ENCODE measurements at places on chromosomes 11 and 22. TPM values are rescaled to one million over a fixed set of nuclear protein-coding genes. Genes with fewer than 3 reads are reported as not detected.

Gene GGT1
- 13.6 TPM for total RNA-seq

Gene PKP3
- not detected for total RNA-seq

Gene C22orf31
- total RNA-seq = not detected

Gene ADM2
- total RNA-seq = 3.1 TPM

DNA sequence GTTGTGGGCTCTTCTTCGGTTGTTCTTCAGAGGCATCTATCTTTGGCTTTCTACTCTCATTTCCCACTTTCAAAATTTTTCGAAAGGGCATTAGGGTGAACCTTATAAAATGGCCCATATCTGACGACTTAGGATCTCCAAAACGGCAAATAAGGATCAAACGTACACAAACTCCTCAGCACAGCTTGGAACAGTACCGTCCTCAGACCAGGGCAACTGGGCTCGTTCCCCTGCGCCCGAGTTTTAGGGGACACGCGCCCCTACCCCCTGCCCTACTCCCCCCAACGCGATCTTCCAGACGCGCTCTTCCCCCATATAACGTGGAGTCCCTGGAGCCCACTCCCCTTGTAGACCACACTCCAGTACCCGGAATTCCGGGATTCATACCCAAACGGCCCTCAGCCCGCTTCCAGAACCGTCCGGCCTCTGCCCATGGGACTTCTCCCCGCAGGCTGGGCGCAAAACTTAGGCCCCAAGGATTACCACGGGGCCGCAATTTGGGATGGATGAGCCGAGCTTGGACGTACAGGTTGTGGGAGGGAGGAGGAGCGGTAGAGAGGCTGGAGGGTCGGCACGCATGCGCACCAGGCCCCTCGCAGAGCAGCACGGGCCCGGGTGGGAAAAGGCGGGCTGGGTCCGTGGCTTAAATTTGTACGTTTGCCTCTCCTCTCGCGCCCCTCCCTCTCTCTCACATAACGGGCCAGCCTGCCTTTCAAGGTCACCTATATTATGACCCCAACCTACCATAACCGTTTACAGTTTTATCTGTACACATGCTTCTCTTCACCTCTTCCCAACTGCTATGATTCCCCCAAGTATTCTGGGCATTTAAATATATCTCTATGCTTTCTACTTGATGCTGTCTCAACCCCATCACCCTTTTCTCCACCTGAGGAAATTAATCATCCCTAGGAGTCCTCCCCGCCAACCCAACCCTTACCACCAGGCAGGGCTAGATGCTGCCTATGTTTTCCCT is 3.4 kb downstream of the CCDC89 start:
- peak; percentile 85 for DNase-seq

- no peak for DNase-seq
Observed at GRCh38 chr11:70226967-70227366, 23.9 kb downstream of the FADD start.

GRCh38 chr11:63459586-63459985 is 31.4 kb downstream of the PLAAT5 start:
- DNase-seq = no peak

DNA sequence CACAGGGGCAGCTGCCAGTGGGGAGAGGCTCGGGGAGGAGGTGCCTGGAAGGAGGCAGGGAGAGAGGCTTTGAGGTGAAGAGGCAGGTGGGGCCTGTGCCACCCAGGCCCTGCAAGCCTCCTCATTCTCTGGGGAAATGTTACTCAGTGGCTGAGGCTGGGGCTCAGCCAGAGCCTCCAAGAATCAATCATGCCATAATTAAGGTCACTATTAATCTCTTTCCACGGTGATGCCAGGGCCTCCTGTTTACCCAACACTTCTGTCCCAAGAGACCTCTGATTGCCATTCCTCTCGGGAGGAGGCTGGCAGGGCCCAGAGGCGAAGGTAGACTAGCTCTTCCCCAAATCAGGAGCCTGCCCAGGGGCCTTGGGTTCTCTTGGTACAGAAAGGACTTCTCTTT is 38.4 kb downstream of the GDPD5 start:
- DNase-seq = no peak

DNA sequence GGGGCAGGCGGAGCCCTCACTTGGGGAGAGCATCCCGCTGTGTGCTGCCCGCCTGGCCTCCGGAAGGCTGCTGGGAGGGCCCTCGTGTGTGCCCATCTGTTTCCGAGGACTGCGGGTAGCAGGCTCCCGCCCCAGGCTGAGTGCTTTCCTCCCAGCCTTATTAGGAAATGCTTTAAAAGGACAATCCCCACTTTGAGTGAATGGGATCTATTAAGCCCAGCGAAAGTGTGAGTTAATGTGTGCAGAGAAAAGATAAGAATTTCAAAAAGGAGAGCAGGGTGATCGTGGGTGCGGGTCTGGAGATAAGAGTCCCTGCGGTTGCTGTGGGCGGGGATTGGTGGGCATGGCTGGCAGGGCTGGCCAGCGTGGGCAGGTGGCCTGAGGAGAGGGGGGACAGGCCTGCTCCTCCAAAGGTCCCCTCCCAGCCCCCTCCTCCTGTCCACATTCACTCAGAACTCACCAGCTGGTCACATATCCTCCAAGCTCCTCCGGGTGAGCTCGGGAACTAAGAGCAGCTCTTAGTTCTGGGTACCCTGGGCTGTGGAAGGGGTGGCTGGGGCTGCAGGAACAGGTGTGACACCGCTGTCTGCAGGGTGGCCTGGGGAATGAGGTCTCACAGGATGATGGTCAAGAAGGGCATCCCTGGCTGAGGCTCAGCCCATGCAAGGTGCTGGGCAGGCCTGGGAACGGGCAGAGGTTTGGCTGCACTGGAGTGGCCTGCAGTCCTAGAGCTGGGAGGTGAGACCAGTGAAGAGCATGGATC is 1260.3 kb downstream of the BRD1 start:
- DNase-seq = no peak

DNA sequence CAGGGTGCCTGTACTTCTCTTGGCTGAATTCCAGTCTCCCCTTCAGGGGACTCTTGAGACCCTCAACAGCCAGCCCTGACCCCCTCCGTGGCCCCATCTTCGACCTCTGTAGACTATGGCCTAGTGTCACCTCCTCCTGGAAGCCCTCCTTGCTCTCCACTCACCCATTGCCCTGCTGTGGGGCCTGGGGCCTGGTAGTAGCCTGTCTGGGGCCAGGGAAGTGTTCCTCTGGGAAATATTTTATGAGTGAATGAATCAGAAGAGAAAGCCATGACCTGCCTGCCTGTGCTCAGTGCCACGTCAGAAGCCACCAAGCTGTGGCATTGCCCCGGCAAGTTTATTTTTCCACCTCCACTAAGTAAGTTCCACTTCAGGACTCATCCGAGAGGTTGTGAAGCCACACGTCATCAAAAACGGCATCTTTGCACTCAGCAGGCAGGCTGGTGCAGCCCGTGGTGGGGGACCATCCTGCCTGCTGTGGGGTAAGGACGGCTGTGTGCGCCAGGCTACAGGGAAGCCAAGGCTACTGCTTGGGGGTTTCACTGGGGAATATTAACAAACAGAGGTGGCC is 59.6 kb upstream of the PPARA start:
- DNase-seq = peak; percentile 35

DNA sequence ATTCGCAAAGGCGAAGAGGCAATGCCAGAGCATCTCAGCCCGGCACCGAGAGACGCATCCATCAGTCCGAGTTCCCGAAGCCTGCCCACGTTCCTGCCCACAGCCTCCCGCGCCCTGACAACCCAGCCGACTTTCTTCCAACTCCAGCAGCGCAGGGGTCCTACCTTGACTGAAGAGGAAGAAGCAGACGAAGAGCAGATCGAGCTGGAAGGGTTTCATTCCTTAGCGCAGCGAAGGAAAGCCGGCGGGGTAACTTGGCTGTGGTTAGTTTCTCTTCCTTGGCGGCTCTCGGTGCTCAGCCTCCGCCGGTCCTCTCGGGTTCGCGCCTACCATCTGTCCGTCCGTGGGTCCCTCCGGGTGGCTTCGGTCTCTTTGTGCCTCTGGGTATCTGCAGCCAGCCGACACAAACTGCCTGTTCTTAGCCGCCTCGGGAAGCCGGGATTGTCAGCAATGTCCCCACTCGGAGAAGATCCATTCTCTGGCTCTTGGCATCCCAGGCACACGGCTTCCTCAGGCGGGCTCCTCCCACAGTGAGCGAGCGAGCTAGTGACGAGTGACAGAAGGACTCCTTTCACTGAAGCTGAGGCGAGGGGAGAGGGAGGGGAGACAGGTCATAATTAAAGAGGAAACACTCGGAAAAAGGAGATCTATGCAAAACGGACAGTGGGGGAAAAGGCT is at the start of gene KIRREL3:
Gene KIRREL3, minus strand, starts transcription at position 480 of the 678 bp plus-strand sequence.
- DNase-seq = no peak

DNA sequence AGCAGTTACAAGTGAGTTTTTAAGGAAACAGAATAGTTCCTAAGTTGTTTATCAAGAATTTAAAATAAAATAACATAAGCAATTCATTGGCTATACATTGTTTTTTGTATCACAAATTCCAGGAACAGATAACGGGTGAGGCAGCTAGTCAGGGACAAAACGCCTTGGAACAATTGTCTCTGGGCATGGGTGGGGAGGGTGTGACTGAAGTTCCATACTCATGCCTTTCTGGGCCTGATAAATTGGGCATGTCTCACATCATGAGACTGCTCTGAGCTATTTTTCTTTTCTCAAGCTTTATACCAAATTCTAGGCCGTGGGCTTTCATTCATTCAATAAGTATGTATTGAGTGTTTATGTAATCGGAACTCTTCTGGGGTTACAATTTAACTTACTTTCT is 21.6 kb downstream of the FOLR3 start:
- no peak for DNase-seq

GRCh38 chr11:112785149-112785548 is 176.1 kb upstream of the NCAM1 start:
- no peak for DNase-seq

DNA sequence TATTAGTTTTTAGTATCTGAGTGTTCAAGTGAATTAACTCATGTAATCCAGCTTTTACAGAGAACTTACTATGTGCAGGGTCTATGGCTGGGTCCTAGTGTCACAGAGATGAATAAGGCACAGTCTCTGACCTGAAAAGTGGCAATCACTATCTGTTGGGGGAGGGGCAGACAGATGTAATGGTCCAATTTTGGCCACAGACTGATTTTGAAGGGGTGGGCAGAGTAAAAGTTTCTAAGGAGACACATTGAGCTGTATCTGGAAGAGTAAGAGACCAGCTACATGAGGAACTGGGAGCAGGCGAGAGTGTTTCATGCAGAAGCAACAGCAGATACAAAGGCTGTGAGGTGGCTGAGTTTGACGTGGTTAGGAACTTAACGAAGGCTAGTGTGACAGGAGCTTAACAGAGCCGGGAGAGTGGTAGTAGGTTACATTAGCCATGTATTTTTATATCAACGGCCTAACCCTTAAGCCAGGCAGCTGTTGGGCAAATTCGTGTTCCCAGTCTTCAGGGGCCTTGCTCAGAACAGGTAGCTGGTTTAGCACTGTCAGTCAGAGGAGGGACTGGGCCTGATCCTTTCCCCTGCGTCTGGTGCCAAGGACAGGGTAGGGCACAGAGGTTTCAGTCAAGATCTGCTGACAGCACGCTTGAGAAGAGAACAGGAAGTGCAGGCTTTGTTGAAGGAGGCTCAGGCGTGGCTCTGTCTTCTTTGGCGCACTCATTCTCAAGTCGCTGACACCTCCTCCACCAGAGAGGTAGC is 1.4 kb upstream of the STIM1 start:
- DNase-seq = peak; percentile 90

- no peak for DNase-seq
Observed at GRCh38 chr11:96188243-96189006, 154.6 kb downstream of the MAML2 start.

- peak; percentile 67 for DNase-seq
Observed at GRCh38 chr22:44424867-44425693, 73.0 kb downstream of the RTL6 start.

DNA sequence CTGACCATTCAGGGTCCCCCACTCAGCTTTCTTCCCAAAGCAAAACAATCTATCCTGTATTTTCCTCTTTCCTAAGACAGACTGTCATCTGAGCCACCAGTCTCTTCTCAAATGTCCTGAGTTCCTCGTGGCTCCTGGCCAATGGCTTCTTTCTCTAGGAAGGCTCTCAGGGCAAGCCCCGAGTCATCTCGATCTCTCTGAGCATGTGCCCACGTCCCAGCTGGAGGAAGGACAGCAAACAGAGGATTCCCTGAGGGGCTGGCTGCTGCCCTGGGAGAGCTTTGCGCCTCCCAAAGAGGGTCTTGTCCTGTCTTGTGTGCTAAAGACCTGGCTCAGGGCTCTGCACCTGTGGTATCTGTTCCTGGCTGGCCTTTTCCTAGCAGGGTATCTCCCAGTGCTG is 8.3 kb downstream of the SLC37A2 start:
- DNase-seq = peak; percentile 66

- DNase-seq = no peak
Observed at GRCh38 chr22:20979940-20980453, 2.1 kb upstream of the LZTR1 start.

All from spleen (tissue), 13 donors.